G401 (cell line): ENCODE measurements at places on chromosomes 13 and 19.

- peak; percentile 55 for DNase-seq
Measured at GRCh38 chr13:96020155-96020575, 33.0 kb downstream of the UGGT2 start.

- DNase-seq: no peak
Measured at GRCh38 chr13:24036115-24036514, 124.4 kb upstream of the SPATA13 start.

- no peak for DNase-seq
Measured at GRCh38 chr19:46014534-46014933, 8.3 kb downstream of the PGLYRP1 start.

- no peak for DNase-seq
Measured at GRCh38 chr13:24218977-24219376, 58.5 kb downstream of the SPATA13 start.

DNA sequence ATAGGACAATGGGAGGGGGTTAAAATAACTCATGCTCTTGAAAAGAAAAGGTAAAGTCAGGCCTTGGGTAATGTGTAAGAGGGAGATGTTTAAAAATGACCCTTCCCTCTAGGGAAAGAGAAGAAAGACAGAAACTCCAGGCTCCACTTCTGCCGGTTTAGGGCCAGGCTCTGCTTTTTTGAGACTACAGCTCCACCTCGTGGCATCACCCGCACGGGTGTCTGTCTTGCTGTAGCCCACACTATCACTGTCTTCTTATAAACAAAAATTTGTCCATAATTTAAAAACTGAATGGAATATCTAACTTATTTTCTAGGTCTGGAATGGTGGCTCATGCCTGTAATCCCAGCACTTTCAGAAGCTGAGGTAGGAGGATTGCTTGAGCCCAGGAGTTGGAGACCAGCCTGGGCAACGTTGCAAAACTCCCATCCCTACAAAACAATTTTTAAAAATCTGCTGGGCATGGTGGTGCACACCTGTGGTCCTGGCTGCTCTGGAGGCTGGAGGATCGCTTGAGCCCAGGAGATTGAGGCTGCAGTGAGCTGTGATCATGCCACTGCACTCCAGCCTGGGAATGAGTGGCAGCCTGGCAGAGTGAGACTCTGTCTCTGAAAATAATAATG is 65.1 kb upstream of the GTF3A start:
- peak; percentile 85 for DNase-seq

- DNase-seq: no peak
Measured at GRCh38 chr13:20491926-20492435, 33.7 kb downstream of the CRYL1 start.

DNA sequence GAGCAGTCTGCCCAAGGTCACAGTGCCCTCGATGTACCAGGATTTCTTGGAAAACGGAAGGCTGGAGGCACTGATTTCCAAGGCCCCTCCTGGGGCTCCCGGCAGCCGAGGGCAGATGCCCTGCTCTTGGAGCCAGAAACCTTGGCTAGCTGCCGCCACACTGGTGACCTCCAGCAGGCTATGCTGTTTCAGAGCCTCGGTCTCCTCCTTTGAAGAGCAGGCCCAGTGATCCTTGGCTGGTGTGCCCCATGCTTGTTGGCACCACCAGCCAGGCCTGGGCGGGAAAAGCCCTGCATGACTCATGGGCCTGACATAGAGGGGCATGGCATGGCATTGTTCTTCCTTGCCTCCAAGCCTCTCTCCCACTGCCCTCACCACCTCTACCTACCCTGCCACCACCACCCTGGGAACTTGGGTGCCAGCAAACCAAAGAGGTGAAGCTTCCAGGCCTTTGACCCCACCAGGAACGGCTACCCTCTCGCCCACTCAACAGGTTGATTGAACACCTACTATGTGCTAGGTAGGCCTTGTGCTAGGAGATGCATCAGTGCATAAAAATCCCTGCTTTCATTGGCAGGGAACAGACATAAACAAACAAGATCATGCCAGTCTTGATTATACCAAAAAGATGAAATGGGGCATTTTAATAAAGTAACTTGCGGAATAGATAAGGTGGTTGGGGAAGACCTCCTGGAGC is 1.6 kb upstream of the CLEC11A start:
- peak; percentile 64 for DNase-seq

- no peak for DNase-seq
Measured at GRCh38 chr13:105928048-105928447, 607.4 kb downstream of the EFNB2 start.

DNA sequence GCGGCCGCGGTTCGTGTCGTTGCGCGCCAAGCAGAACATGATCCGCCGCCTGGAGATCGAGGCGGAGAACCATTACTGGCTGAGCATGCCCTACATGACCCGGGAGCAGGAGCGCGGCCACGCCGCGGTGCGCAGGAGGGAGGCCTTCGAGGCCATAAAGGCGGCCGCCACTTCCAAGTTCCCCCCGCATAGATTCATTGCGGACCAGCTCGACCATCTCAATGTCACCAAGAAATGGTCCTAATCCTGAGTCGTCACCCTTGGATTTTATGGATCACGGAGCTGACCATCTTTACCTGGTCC is 475 bp downstream of the MRPL57 start:
- no peak for DNase-seq

GRCh38 chr13:47299304-47299703 is 402.5 kb upstream of the HTR2A start:
- DNase-seq: no peak

DNA sequence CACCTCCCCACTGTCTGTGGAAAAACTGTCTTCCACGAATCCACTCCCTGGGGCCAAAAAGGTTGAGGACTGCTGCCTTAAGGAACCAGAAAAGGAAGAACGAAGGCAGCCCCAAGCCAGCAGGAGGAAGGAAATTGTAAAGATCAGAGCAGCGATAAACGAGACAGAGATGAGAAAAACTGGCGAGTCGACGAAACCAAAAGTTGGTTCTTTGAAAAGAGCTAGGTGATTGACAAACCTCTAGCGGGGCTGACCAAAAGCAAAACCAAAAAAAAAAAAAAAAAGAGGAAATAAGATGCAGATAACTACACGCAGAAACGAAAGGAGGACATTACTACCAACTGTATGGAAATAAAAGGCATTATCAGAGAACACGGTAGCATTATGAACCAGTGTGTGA is 76.9 kb downstream of the GADD45B start:
- DNase-seq: no peak

GRCh38 chr13:89514534-89515312 is 1832.8 kb upstream of the MIR17HG start:
- DNase-seq: no peak

DNA sequence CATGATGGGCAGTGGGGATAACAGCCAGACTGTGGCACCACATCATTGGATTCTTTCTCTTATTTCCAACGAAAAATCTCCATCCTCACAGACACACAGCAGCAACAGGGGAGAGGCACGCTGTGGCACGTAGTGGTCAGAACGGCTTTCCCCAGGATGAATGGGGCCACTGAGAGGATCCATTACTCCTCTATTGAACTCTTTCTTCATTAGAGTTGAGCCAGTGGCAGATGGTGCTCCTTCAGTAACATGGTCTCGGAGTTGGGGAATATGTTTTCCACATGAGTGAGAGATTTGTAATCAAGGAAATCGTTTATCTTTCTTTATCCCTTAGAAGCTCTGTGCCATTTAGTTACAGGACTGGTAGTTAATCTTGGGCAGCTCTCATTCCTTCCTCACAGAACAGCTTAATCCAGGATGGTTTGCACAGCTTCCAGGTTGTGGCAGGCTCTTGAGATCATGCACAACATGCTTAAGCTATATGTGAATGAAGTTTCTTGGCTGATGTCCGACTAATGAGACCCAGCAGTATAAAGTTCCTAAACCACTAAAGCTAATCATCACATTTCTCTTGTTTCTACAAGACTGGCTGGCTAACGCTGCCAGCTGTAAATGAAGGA is 180.5 kb upstream of the SLC10A2 start:
- DNase-seq: no peak

- no peak for DNase-seq
Measured at GRCh38 chr19:30745476-30745985, 373.3 kb downstream of the ZNF536 start.

- no peak for DNase-seq
Measured at GRCh38 chr13:92626274-92626673, 600.3 kb upstream of the GPC6 start.

- DNase-seq: no peak
Measured at GRCh38 chr13:52004511-52005170, 6.6 kb downstream of the ATP7B start.

GRCh38 chr13:23436680-23437079 is 3.2 kb upstream of the SACS start:
- DNase-seq: no peak

- no peak for DNase-seq
Measured at GRCh38 chr19:46844067-46844489, 6.6 kb downstream of the AP2S1 start.
